ENCODE measurements at places on chromosomes 1 and 21. TPM values are rescaled to one million over a fixed set of nuclear protein-coding genes. Genes with fewer than 3 reads are reported as not detected.

DNA sequence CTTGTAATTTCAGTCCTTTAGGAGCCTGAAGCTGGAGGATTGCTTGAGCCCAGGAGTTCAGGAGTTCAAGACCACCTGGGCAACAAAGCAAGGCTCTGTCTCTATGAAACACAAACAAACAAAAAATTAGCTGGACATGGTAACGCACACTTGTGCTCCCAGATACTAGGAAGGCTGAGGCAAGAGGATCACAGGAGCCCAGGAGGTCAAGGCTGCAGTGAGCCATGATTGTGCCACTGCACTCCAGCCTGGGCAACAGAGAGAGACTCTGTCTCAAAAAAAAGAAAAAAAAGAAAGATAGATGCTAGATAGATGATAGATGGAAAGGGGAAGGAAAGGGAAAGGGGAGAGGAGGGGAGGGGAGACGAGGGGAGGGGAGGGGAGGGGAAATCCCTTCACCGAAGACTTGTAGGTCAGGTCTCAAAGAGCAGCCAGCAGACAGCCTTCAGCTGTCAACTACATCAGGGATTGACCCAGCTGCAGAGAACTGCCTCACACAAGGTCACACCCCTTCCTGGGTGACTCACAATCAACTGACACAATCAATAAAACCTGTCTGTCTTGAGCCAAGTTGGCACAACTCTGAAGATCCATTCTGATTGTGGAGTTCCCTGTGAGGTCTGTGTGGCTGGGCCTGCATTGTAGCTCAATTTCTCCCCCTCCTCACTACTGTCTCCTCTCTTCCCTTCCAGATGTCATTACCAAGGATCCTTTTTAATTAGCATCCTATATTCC, 200.6 kb downstream of the RGS7 start:
- H3K4me3 ChIP-seq = no peak overlapping the region
- no peak for DNase-seq

- H3K27me3 ChIP-seq = no peaks in the 10 kb centered on the region
- no peak for DNase-seq
- H3K36me3 ChIP-seq = no peaks in the 10 kb centered on the region
- no peak overlapping the region for H3K27ac ChIP-seq
- no peak overlapping the region for H3K4me3 ChIP-seq
Measured at GRCh38 chr1:85544689-85545215, 35.8 kb upstream of the CCN1 start.

DNA sequence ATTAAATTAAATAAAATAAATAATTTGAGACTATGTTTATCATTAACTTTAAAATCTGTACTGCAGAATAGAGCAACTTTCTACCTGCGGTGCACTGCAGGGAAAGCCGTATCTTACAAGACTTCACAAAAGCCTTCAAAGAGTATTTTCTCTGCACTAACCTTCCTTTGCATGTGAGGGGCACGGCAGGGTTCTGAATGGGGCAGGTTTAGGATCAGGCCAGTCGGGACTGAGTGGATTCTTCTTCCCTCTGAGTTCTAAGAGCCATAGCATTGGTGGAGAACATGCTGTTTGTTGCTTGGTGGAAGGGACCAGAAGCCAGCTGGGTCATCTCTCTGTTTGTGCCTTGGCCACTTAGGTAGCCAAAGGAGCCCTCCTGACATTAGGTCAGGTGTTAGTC, 55.2 kb upstream of the LGALS8 start:
- no peak for DNase-seq
- H3K27ac ChIP-seq = no peak overlapping the region
- no peak overlapping the region for H3K4me3 ChIP-seq
- H3K36me3 ChIP-seq = no peaks in the 10 kb centered on the region
- peaks cover 13% of the 10 kb centered on the region for H3K4me1 ChIP-seq

GRCh38 chr1:67647036-67647798, 37.8 kb upstream of the GADD45A start:
- H3K36me3 ChIP-seq = no peaks in the 10 kb centered on the region
- no peak overlapping the region for H3K27ac ChIP-seq
- peaks cover 17% of the 10 kb centered on the region for H3K4me1 ChIP-seq
- H3K27me3 ChIP-seq = no peaks in the 10 kb centered on the region

DNA sequence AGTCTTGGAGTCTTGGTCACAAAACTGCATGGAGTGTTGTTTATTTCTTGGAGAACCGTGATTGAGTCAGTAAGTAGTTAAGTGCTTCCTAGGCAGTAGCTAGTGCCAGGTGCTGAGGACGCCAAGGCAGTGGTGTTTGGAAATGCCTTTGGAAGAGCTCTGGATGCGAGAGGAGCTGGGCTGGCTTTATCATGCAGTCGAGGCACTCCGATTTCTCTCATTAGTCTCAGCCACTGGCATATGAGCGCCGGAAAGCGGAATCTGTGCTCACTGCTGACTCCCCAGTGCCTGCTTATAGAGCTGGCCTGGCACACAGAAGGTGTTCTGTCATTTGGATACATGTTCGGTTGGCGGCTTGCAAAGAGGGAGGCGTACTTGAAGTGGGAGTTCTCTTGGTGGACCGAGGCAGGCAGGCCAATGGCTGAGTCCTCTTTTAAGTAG, 3.6 kb downstream of the TENT5C start:
- no peak overlapping the region for H3K4me3 ChIP-seq
- no peaks in the 10 kb centered on the region for H3K27me3 ChIP-seq
- H3K36me3 ChIP-seq = no peaks in the 10 kb centered on the region
- peaks cover 40% of the 10 kb centered on the region for H3K4me1 ChIP-seq

DNA sequence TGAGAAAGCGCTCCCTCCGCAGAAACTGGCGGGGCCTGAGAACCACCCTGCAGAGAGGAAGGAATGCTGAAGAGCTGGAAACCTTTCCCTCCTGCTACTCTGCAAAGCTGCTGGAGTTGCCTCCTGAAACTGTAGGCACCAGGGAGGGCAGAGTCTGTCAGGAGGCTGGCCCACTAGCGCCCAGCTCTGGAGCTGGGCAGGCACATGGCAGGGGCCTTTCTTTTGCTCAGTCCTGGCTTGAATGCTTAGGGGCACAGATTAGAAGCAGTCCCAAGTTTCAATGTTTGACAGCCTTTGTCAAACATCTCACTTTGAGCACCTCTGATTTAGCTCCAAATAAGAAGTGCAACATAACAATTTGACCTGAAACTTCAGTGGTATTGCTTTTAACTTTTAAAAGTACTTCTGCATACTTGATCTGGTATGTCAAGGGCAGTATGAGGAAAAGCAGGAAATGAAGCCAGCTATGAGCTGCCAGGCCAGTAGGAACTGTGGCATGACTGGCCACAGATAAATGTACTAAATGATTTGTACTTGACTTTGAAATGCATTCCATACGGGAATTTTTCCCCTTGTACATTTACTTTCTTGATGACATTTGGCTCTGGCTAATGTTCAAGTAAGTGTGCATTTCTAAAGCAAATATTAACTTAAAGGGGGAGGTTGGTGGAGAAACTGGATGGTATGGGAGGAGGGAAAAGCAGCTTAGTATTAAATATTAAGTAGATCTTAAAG, 7.2 kb downstream of the C1orf116 start:
- DNase-seq = no peak
- no peaks in the 10 kb centered on the region for H3K27me3 ChIP-seq
- no peak overlapping the region for H3K4me3 ChIP-seq
- no peaks in the 10 kb centered on the region for H3K36me3 ChIP-seq

- H3K4me1 ChIP-seq = peaks cover 26% of the 10 kb centered on the region
- H3K27me3 ChIP-seq = no peaks in the 10 kb centered on the region
- no peak overlapping the region for H3K4me3 ChIP-seq
- H3K36me3 ChIP-seq = no peaks in the 10 kb centered on the region
- DNase-seq = no peak
- H3K27ac ChIP-seq = no peak overlapping the region
Measured at GRCh38 chr1:2637442-2638145, 4.8 kb upstream of the MMEL1 start.

DNA sequence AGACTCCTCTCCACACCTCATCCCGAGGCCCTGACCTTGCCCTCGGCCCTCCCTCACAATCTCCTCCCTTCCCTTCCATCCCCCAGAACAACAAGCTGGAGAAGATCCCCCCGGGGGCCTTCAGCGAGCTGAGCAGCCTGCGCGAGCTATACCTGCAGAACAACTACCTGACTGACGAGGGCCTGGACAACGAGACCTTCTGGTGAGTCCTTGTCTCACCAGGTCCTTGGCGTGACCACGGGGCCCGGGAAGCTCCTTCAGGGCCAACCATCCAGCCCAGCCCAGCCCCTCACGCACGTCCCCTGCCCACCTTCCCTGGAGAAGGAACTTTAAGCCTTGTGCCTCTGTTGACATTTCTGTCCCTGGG, 15.6 kb downstream of the PODN start:
- no peak overlapping the region for H3K4me3 ChIP-seq
- DNase-seq = no peak
- H3K27ac ChIP-seq = no peak overlapping the region
- H3K27me3 ChIP-seq = no peaks in the 10 kb centered on the region

DNA sequence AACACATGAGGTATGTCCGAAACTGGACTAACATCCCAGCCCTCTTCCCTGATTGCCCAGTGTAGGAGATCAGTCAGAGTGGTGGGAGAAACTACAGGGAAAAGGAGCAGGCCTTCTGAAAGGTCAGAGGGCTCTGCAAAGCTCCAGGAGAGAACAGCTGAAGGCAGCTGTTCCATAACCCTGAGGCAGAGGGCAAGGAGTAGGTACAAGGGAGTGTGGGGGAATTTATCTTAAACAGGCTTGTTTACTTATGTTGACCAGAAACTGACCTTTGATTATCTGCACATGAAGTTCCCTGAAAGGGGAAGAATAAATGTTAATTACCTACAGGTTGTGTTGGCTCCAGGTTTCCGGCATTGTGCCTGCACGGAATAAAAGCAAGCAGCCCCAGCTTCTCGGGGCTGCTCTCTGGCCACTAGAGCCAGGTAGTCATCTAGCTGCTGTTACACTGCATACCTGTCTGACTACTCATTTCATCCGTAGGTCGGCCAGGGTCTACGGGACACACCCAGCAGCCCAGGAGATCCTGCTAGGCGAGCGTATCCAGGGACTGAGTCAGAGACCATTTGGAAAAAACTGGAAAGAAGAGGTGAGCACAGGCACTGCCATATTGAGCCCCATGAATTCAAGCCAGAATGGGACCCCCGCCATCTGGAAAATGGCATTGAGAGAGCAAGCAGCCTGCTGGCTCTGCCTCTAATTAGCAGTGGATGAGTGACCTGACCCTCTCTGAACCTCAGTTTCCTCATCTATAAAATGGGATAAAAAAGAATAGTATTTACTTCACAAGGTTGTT, 14.9 kb upstream of the PAQR7 start:
- H3K4me1 ChIP-seq = peaks cover 48% of the 10 kb centered on the region
- H3K4me3 ChIP-seq = no peak overlapping the region
- H3K36me3 ChIP-seq = no peaks in the 10 kb centered on the region
- no peaks in the 10 kb centered on the region for H3K27me3 ChIP-seq

- H3K36me3 ChIP-seq = no peaks in the 10 kb centered on the region
- no peaks in the 10 kb centered on the region for H3K27me3 ChIP-seq
- no peak overlapping the region for H3K4me3 ChIP-seq
- no peak overlapping the region for H3K27ac ChIP-seq
- peaks cover 12% of the 10 kb centered on the region for H3K4me1 ChIP-seq
Measured at GRCh38 chr21:44047996-44048560, 36.0 kb downstream of the TRAPPC10 start.

GRCh38 chr1:185670187-185670627, 64.0 kb upstream of the HMCN1 start:
- no peak overlapping the region for H3K27ac ChIP-seq
- H3K4me3 ChIP-seq = no peak overlapping the region
- peak; percentile 75 for DNase-seq
- no peaks in the 10 kb centered on the region for H3K27me3 ChIP-seq

DNA sequence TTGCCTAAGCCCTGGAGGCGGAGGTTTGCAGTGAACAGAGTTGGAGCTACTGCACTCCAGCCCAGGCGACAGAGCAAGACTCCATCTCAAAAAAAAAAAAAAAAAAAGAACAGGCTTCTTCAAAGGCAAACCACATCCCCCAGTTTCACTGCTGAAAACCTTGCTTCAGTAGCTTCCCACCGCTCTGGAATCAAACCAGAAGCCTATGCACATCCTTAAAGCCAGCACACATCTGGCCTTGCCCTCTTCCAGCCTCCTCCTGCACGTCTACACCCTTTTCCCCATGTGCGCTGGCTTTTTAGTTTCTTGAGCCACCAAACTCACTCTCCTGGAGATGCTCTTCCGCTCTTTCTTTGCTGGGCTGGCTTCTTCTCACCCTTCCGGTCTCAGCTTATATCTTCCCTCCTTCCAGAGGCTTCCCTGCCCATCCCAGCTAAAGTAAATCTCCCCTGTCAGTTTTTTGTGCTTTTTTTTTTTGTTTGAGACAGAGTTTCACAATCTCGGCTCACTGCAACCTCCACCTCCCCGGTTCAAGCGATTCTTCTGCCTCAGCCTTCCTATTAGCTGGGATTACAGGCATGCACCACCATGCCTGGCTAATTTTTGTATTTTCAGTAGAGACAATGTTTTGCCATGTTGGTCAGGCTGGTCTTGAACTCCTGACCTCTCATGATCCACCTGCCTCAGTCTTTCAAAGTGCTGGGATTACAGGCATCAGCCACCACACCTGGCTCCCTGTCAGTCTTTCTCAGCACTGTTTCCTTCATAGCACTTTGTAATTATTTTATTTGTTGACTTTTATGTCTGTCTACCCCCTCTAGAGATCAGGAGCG, 42.0 kb upstream of the ID3 start:
- no peaks in the 10 kb centered on the region for H3K36me3 ChIP-seq
- H3K27ac ChIP-seq = no peak overlapping the region
- no peaks in the 10 kb centered on the region for H3K4me1 ChIP-seq
- no peaks in the 10 kb centered on the region for H3K27me3 ChIP-seq

- H3K4me3 ChIP-seq = no peak overlapping the region
- H3K36me3 ChIP-seq = no peaks in the 10 kb centered on the region
- H3K4me1 ChIP-seq = peaks cover 7% of the 10 kb centered on the region
Measured at GRCh38 chr1:228935855-228936727, 200.8 kb downstream of the RHOU start.

DNA sequence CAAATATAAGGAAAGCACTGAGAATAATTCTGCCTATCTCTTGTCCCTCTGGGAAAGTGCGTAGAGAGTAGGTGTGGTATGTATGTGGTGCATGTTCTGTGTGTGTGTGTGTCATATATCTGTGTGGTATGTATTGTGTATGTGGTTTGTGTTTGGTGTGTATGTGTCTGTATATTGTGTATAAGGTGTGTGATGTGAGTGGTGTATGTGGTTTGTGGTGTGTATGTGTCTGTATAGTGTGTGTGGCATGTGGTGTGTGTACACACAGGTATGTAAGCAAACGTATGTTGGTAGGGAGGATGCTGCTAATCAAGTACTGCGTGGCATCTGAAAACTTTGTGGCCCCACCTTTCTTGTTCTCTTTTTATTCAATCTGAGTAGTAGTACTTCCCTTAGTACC, 68.3 kb upstream of the LAX1 start:
- no peak for DNase-seq
- H3K36me3 ChIP-seq = no peaks in the 10 kb centered on the region
- no peak overlapping the region for H3K27ac ChIP-seq
- no peak overlapping the region for H3K4me3 ChIP-seq

GRCh38 chr1:94100785-94101612, 19.9 kb downstream of the ABCA4 start:
- no peak overlapping the region for H3K27ac ChIP-seq
- peaks cover 21% of the 10 kb centered on the region for H3K4me1 ChIP-seq
- no peaks in the 10 kb centered on the region for H3K36me3 ChIP-seq
- H3K27me3 ChIP-seq = no peaks in the 10 kb centered on the region
- DNase-seq = no peak

Gene TNFRSF18
- total RNA-seq = not detected

Gene LRRC39
- total RNA-seq = 2.9 TPM

Gene HES4
- 26.4 TPM for total RNA-seq

Gene OVAAL
- total RNA-seq = not detected

Measured in testis (tissue), 5 donors.